ENCODE measurements at places on chromosomes 7 and 10.

- no peak for DNase-seq
Observed at GRCh38 chr7:102024769-102025391, 207.5 kb downstream of the CUX1 start.

DNA sequence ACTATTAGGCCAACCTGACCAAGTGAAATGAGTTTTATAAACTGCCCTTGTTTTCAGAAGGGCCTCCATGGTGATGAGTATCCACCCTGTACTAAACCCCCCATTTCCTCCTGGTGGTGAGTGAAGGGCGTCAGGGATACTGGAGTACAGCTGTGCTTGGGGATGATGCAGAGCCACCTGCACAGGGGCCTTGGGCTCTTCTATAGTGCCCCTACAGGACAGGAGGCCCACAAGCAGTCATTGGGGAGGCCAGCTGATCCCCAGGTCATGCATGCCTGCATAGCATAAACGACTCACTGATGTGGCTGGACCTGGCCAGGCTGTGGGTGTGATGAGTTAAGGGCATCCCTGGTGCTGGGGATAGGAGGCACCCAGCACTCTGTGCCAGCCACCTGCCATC lies 114.1 kb upstream of the CELF2 start:
- no peak for DNase-seq

DNA sequence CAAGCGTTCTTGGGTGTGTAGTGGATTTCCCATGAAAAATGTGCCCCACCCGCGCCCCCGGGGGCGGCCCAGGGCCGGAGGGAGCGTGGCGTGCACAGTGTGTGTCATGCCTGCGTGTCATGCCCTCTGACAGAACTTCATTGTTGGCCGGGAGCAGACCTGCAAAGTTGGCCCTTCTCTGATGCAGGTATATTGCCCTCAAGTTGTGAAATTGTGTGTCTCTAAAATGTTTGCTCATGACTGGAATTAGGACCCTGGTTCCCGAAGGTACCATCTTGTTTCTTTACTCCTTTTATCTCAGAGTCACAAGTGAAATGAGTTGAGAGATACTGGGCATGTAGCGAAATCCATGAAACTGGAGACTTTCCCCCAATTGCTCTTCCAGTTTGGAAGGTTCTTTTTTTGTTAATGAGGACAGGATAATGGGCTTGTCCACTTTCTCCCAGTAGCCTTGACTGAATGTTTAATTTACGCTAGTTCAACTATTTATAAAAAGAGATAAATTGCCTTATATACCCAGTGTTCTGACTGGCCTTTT lies 26.2 kb downstream of the ADK start:
- DNase-seq = no peak

- DNase-seq = no peak
Observed at GRCh38 chr10:114432566-114433093, 28.3 kb upstream of the AFAP1L2 start.

GRCh38 chr7:131109759-131110296 lies 217.8 kb upstream of the MKLN1 start:
- peak; percentile 73 for DNase-seq

DNA sequence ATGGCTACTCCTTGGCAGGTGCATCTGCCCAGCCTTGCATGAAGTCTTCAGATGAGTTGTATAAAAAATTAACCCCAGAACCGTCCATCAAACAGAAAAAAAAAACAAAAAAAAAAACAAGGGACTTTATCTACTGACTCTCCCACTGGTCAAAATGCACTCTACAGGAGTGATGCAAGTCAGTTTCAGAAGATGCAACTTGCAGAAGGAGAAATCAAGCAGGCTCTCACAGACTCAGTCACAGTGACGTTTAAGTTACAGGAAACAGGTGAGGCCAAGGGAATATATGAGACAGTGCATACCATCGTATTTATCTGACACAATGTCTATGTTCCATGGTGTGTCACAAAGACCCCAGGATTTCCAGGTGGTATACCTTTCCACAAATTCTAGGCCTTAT lies 17.5 kb upstream of the PRPS1L1 start:
- DNase-seq = no peak

- DNase-seq = no peak
Observed at GRCh38 chr7:83456413-83456812, 192.5 kb downstream of the SEMA3E start.

DNA sequence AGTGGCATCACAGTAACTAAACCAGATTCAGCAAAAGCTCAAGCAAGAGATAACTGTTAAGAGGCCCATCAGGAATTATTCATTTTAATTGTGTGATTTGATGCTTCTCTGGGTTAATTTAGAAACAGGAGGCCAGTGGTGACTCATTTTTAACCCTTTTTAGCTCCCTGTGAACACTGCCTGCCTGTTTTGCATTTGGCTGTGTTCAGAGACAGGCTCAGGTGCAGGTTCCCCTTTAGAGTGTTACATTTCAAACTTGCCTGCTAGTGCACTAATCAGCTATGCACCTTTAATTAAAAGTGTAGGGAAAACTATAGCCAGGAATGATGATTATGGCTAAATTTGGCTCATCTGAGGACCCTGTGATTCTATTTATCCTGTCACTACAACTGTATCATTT lies 6.5 kb downstream of the STAMBPL1 start:
- no peak for DNase-seq

GRCh38 chr10:59127991-59128390 lies 48.5 kb upstream of the PHYHIPL start:
- no peak for DNase-seq

DNA sequence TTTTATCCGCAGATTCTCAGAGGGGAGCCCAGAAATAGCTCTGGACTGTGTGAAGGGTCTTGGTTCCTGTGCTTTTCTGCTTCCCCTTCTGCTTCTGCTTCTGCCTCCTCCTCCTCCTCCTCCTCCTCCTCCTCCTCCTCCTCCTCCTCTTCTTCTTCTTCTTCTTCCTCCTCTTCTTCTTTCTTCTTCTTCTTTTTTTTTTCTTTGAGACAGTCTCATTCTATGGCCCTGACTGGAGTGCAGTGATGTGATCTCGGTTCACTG lies 11.6 kb downstream of the PDZD7 start:
- no peak for DNase-seq

- DNase-seq = no peak
Observed at GRCh38 chr7:16708511-16708910, 45.0 kb upstream of the TSPAN13 start.

DNA sequence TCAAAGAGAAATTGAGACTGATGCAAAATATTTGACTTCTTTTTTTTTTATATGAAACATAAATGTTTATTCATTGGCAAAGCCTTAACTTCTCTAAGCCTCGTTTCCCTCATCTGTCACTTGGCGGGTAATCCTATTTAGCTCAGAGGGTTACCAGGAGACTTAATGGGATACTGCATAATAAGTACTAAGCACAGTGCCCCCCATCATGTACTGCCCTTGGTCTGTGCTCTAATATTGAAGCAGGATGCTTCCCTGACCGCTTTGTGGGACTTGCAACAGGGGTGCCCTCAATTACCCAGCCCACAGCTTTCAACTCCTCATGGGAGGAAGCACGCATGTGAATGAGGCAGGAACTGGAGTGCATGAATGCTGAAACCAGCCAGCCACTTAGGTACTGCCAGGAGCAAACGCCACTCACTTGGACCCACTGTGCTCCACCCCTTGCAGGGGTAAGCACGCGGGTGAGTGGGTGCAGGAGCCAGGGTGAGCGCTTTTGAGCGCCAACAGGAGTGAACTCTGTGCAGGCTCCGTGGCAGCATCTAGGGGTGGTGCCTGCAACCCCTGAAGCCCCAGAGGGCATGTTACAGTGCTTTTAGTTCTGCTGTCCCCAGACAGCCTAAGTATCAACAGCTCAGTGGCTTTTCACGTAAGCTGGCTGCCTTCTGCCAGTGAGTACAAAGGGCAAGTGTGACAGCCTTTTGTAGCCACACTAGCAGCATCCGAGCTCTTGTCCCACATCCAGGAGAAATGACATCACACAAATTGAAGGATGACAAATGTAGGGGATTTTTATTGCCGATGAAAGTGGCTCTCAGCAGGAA lies 209.8 kb upstream of the C7orf33 start:
- DNase-seq = no peak
